Right lobe of liver (tissue), 6 donors: ENCODE measurements at places on chromosomes 3 and 15.
A peak's percentile ranks its signal among the peaks of the same experiment; 100 is the strongest.

GRCh38 chr3:69085168-69085832 is 563 bp downstream of the ARL6IP5 start:
- DNase-seq = peak; percentile 60

- DNase-seq = no peak
These were observed 16.3 kb upstream of the SMCO1 start for GRCh38 chr3:196531418-196531817.

- DNase-seq = no peak
These were observed 67.6 kb downstream of the TP63 start for GRCh38 chr3:189698811-189699210.

DNA sequence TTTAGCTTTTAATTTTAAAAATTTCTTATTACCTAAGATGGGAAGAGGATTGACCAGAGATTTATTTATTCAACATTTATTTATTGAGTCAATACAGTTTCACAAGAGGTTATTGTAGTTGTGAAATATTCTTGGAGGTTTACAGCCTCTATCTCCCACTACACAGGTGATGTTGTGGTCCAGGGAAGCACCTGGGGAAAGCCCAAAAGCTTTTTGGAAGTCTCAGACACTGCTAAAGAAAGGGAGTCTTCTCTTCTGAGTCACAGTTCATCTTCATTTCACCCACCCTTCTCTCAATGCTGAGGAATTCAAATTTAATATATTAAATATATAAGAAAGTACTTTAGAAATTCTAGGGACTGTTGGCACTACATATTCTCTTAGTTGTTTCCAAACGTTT is 41.8 kb downstream of the SERPINI1 start:
- DNase-seq = no peak

- DNase-seq = peak; percentile 66
These were observed 54.7 kb upstream of the USP3 start for GRCh38 chr15:63449731-63450130.

DNA sequence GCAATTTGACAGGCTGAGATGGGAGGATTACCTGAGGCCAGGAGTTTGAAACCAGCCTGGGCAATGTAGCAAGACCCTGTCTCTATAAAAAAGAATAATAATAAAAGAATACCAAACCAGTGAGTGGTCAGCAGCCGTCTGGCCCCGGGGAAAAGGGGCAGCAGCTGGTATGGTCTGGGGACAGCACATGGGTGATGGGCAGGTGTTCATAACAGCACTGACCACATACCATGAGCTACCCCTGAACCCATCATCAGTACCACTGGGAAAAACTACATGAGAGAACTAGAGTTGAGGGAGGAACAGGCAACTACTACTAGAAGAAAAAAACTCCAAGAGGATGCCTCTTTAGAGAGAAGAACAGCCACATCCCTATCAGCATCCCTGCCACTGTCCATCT is 40.7 kb downstream of the ARHGEF3 start:
- no peak for DNase-seq

DNA sequence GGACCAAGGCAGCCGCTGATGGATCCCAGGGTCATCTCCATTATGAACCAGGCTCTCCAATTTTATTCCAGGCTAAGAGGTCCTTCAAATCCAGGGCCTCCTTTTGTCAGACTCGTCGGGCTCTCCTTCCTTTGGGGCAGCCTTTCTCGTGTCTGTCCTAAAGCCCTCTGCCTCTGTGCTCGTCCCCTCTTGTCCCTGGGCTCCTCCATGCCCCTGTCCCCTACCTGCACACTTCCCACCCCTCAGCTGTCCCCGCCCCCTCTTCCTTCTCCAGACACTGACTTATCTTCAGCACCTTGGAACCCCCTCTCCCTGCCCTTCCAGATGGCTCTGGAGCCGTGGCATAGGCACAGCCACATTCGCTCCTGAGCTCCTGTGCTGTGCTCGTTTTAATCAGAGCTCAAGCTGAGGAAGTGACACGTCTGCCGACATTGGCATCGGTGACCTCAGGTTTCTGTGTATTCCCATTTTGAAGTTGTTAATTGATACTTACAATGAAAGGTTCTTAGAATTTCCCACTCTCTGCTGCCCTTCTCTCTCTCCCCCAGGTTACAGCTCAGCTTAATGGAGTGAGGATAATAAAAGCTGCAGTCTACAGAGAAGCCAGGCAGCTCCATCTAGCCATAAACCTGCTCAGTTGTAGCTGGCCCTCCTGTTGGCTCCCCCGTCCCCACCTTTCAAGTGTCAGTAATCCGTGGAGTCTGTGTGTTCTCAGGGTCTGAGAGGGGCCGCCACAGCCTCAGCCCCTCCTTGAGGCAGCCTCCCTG is 51.1 kb upstream of the SEC22A start:
- DNase-seq = no peak

GRCh38 chr3:156659260-156659659 is 15.1 kb upstream of the TIPARP start:
- DNase-seq = no peak

DNA sequence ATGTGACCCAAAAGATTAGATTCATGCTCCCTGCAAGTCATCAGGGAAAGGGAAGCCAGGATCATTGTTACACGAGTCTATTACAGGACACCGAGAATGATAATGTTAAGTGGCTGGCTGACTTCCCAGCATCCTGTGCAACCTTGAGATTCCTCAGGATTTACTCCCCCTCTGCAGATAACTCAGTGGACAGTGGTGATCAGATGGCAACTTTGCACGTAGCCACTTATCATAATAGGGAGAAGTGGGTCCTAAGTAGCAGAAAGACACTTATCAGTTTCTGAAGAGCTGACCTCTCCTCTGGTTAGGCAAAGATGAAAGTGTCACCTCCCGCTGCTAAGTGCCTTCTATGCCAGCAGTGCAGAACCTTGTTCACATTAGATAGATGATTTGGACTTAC is 6.7 kb upstream of the TMPRSS7 start:
- DNase-seq = no peak

DNA sequence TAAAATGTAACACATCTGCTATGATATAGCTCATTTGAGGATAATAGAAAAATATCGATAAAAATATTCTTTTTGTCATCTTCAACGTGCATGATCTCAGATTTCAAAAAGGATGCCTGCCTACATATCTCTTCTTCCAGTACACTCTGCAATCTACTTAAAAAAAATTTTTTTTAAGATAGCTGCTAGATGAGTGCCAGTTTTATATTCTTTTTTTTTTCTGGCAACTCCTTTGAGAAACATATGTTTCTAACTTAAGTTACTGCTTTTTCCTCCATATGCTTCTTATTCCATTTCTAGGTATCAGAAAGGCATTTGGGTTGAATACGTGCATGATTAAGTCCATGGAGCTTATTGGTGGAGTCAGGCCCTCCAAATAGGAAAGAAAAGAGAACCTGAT is 160.4 kb downstream of the PPM1L start:
- DNase-seq = no peak

DNA sequence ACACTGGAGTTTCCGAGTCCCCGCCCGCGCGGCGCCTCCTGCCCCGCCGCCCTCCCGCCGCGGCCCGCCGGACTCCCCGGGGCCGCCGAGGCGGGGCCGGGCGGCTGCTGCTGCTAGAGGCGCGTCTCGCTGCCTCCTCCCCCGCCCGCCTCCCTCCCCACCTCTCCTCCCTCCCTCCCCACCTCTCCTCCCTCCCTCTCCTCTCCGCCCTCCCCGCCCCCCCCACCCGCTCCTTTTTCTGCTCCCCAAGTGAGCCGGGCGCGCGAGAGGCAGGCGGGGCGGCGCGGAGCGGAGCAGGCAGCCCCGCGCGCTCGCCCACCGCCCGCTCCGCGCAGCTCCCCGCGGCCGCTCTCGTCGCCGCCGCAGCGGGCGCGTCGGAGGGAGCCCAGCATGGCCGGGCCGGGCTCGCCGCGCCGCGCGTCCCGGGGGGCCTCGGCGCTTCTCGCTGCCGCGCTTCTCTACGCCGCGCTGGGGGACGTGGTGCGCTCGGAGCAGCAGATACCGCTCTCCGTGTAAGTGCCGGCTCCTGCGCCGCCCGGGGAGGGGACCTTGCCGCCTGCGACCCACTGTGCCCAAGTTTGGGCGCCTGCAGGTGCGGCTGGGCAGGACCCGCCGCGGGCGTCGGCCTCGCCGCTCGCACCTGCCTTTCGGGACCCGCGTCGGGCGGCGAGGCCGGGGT is at the start of gene CACNA2D3:
CACNA2D3 (plus strand) TSS at position 229 of the 679 bp plus-strand sequence.
- DNase-seq = no peak

DNA sequence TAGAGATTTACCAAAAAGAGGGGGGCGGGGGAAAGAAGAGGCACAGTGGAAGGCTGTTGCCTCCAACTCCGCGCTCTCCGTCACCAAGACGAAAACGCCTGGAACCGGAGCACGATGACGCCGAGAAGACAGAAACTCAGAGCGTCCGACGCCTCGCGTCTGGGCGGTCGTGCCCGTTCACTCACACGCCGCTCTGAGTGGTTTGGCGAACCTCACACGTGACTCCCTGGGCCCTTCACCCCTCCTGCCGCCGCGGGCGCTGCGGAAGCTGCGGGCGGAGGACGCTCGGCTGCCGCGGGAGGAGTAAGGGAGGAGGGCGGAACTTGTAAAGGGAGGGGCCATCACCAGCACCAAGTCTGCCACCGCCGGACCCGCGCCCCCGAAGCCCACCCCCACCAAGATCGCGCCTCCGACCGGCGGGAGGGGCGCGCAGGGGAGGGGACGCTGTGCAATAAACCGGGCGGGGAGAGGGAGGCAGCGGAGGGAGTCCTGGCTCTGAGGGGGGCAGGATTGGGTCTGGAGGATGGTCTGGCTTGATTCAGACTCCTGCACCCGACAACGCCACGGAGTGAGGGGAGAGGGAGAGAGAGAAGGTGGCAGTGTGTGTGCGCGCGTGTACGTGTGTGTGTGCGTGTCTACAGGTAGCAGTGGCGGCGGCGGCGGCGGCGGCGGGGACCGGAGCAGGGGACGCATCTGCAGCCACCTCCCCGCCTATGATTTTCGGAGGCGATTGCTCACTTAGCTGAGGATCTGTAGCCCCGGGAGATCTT is 1.9 kb upstream of the NLGN1 start:
- peak; percentile 69 for DNase-seq

GRCh38 chr15:67520321-67521028 is 456 bp upstream of the C15orf61 start:
- DNase-seq = no peak

DNA sequence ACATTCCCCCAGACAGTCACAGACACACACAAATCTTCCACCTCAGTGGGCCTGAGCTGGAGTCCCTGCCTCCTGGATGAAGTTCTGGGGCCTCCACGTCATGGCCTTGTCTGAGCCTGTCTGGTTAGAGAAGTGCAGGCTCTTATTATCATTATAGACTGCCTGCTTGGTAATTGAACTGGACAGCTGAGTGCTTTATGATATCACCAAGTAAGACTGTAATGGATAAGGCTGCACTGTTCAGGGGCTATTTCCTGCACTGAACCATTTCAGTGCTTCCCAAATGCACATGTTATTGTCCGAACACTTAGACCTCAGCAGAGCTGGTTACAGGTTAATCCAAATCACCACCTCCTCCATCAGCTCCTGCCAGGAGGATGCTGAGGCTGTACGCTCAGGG is 8.7 kb upstream of the ST6GAL1 start:
- no peak for DNase-seq

GRCh38 chr15:90691369-90691768 is 25.8 kb upstream of the BLM start:
- no peak for DNase-seq

DNA sequence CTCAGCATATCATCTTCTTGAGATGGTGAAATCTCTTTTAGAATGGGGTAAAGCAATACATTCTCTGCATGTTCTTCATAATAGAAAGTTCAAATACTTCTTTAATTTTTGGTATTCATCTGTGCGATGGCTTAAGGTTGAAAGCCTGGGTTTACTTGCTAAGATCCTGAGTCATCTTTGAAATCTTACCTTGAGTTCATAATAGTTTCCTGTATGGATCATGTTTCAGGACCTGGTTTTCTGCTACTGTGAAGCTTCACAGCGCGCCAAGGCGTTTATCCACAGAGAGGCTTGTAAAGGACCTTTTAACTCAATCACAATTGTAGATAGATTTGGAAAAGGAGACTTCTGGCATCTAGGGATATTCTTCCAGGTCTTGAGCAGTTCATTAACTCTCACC is 39.0 kb downstream of the MED12L start:
- no peak for DNase-seq

GRCh38 chr3:113287803-113288648 is 76.7 kb downstream of the BOC start:
- DNase-seq = no peak

DNA sequence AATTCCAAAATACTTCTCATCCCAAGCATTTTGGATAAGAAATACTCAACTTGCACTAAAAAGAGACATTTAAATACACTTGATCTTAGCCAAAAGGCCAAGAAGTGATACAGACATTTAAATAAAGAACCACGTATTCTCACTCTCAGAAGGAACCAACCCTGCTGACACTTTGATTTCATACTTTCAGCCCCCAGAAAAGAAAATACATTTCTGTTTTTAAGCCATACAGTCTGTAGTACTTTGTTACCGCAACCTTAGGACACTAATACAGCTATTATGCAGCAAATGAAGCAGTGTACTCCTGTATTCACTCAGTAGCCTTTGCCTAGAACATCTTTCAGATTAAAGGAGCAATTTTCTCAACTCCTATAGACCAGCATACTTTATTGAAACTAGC is 86.7 kb downstream of the TBC1D5 start:
- no peak for DNase-seq
